ENCODE measurements at places on chromosomes 4 and X.

DNA sequence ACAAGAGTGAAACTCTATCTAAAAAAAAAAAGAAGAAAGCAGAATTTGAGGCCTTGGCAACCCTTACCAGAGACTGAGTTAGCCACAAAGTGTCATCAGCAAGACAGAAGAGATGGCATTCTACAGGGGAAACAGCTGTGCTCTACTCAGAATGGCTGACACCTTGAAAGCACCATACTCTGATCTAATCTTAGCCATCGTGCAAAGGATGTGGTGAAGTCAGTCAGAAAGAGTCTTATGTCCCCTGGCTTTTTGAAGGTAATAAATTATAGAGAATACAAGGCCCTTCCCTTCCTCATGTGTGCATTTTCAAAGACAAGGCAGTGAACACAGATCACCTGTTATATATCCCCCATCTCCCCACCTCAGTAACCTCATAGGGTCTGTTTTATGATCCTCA is 13.2 kb downstream of the CLNK start:
- no peak for DNase-seq

- DNase-seq, result no peak
Measured at GRCh38 chrX:12237131-12237530, 98.9 kb downstream of the FRMPD4 start.

- peak; percentile 98 for DNase-seq
Measured at GRCh38 chr4:101977076-101977475, 186.5 kb downstream of the BANK1 start.

GRCh38 chr4:156830351-156830750 is 141.2 kb downstream of the PDGFC start:
- DNase-seq, result peak; percentile 93

DNA sequence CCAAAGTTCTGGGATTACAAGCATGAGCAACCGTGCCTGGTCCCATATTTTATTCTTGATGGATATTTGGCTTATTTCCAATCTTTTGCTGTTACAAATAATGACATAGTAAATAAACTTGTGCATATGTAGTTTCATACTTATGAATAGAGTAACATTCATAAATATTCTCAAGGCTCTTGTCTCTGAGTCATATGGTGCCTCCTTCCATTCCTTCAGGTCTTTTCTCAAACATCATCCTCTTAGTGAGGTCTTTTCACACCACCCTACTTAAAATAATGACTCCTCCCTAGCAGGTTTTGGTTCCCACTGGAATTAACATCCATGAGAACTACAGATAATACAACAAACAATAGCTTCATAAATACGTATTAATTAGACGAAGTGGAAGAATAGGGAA is 416.6 kb downstream of the IQCM start:
- peak; percentile 14 for DNase-seq

GRCh38 chrX:9658409-9658808 is 107.2 kb downstream of the GPR143 start:
- no peak for DNase-seq

GRCh38 chr4:153472122-153473037 is 6.2 kb downstream of the TMEM131L start:
- DNase-seq, result no peak

DNA sequence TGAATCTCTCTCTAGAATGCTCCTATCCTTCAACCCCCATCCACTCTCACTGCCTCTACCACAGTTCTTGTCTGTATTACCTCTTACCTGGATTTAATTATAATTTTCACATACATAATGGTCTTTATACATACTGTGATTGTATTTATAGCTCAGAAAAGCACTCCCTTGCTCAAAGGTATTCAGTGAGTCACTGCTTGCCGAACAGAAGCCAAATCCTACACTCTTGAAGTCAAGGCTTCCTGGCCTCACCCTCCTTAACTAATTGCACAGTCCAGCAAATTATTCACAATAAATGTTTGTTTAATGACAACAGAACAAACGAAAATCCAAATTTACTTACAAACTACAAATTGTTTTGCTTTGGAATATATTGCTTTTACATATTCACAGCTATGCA is 159.5 kb downstream of the KLHL13 start:
- peak; percentile 3 for DNase-seq

- no peak for DNase-seq
Measured at GRCh38 chr4:39030725-39031124, 1.5 kb downstream of the TMEM156 start.

DNA sequence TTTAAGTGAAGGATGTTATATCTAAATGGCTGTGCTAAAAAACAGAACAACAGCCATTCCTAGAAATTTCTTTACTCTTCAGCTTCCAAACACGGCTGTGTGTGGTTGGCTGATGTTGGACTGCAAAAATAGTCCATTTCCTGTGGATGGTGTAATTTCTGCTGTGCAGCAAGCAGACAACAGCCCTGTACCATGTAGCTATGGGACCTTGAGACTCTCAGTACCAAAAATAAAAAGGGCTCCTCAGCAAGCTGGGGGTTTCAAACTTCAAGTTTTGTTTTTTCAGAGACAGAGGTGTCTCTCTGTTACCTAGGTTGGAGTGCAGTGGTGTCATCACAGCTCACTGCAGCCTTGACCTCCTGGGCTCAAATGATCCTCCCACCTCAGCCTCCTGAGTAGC is 18.1 kb downstream of the CD40LG start:
- DNase-seq, result no peak

GRCh38 chr4:3066836-3067400 is 7.4 kb downstream of the HTT-AS start:
- no peak for DNase-seq

DNA sequence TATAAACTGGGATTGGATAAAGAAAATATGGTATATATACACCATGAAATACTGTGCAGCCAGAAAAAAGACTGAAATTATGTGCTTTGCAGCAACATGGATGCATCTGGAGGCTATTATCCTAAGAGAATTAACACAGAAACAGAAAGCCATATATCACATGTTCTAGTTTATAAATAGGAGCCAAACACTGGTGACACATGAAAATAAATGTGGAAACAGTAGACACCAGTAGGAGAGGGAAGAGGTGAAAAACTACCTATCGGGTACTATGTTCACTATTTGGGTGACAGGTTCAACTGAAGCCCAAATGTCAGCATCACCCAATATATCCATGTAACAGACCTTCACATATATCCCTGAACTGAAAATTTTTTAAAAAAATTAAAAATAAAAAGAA is 725.1 kb downstream of the C4orf33 start:
- no peak for DNase-seq

DNA sequence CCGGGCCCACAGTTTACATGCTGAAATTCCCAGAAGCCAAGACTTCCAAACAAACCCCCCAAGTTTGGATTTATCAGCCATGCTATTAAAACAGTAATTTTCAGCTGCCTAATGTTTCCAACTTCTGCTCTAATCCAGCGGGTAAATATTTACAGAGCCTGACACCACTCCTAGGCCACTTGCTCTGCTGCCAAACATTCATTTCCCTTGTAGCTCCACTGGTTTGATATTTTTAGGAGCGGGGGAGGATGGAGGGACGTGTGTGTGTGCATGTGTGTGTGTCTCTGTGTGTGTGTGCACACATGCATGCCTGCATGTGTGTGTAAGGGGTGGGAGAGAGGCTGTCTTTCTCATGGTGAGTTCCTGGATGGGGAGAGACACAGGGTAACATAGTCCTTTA is 115.7 kb upstream of the PJA1 start:
- no peak for DNase-seq

DNA sequence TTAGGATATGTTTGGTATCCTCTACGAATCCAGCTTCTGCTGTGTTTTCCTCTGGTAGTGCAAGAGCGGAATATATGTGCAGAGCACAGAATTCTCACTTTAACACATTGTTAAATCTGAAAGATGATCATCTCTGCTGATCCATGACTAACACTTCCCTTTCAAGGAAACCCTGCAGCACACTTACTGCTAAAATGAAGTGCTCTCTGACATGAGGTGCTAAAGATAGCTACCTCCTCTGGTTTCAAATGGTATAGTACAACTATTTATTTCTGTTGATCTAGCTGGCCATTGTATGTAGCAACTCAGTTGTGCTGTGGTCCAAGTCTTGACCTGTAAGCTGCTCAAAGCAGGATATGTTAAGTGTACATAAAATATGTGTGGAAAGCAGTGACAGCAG is 162.4 kb upstream of the FMR1 start:
- no peak for DNase-seq

GRCh38 chr4:154067786-154068185 is 278.9 kb upstream of the SFRP2 start:
- DNase-seq, result no peak

DNA sequence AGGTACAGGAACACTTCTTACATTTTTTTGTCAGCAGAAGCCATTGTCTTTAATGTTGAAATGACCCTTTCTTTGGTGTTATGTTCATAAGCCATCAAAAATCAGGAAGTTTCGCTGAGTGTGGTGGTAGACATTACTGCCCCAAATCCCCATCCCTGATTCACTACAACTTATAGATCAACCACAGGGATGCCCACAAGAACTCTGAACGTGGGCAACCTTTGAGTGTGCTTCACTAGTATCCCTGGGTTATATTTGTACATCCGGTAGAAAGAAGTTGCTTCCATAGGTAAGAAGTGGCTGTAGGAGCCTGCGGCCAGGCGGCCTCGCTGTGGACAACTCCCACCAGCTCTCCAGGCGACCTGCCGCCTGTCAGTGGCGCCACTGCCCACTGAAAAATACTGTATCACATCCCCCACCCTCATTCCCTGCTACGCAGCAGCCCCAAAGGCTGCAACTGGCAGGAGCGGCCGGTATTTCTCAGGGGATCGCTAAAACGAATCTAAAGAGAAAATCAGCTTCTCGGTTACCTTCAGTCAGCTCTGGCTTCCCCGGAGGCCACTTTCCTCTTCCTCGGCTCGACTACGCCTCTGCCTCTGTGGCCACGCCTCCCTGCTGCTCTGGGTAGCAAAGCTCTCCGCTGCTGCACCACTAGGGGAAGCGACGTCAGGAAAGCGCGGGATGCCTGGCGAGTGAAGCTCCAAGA is 13.9 kb upstream of the ETDC start:
- peak; percentile 37 for DNase-seq

DNA sequence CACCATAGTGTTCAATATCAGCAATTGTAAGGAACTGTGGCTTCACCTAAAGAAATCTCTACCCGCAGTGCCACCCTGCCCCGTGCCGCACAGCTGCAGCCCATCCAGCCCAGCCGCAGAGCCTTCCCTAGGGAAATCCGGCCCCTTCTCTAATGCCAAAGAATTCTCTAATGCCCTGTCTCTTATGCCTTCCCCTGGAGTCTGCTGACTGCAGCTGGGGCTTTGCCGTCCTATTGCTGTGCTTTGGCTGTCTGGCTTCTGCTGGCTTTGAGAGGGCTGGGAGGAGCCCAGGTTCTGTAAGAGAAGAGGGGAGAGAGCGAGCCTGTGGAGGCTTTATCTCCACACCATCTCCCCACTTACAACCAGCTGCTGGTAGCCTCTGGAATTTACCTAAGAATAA is 85.9 kb upstream of the HELT start:
- DNase-seq, result no peak

- peak; percentile 55 for DNase-seq
Measured at GRCh38 chr4:26062215-26062614, 148.2 kb downstream of the SMIM20 start.

GRCh38 chr4:106095408-106095807 is 200.1 kb downstream of the NPNT start:
- no peak for DNase-seq

GRCh38 chrX:20140420-20140819 is 1.2 kb downstream of the EIF1AX start:
- no peak for DNase-seq

- peak; percentile 80 for DNase-seq
Measured at GRCh38 chr4:3531879-3532750, at the start of gene LRPAP1. Gene LRPAP1 (minus strand): TSS chr4:3532422. CDS start chr4:3532412, 10 bp downstream.

- DNase-seq, result no peak
Measured at GRCh38 chr4:2356123-2357069, 62.0 kb downstream of the ZFYVE28 start.

DNA sequence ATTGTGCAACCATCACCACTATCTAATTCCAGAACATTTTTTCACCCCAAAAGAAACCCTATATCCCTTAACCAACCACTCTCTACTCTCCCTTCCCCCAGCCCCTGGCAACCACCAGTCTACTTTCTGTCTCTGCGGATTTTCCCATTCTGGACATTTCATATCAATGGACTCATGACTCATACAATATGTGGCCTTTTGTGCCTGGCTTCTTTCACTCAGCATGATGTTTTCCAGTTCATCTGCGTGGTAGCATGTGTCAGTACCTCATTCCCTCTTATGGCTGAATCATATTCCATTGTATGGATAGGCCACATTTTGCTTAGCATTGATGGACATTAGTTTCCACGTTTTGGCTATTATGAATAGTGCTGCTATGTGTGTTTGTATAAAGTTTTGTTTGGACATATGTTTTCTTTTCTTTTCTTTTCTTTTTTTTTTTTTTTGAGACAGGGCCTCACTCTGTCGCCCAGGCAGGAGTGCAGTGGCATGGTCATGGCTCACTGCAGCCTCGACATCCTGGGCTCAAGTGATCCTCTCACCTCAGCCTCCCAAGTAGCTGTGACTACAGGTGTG is 335.4 kb downstream of the BCOR start:
- DNase-seq, result peak; percentile 91

DNA sequence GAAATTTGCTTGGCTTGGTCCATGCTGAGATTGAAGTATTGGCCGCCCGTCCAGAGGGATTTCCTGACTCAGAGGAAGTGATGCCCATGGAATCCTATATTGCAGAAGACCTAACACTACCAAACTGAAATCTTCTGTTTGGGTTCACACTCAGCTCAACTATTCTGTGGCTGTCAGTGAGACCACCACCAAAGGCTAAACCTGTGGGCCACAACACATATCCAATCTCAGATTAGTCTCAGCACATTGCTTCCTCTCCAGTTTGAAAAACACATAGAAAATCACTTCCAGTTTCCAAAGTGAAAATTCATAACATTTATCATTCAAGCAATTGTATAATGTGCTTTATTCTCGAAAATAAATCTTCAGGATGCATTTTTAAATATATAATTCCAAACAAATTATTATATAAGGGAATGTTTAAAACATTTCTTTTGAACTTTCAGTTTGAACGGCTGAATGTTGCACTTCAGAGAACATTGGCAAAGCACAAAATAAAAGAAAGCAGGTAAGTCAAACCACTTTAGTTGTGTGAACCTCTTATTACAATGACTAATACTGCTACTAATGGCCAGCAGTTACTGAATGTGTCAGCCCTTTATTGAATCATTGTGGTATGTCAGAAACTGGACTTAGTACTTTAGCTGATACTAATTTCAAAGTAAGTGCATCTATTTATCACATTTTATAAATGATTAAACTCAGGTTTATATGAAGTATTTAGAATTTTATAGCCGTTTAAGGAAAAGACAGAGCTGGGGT is 37.0 kb downstream of the GUCY1A1 start:
- DNase-seq, result peak; percentile 59

DNA sequence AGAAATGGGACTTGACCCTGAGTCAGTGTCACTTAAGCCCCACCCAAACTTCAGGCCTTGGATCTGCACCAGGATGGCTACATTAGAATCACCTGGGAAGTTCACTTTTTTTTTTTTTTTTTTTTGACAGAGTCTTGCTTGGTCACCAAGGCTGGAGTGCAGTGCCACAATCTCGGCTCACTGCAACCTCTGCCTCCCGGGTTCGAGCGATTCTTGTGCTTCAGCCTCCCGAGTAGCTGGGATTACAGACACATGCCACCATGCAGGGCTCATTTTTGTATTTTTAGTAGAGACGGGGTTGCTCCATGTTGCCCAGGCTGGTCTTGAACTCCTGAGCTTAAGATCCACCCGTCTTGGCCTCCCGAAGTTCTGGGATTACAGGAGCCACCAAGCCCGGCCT is 3.0 kb downstream of the NCBP2L start:
- DNase-seq, result no peak

All from fibroblast of mammary gland (primary cell).